ENCODE measurements at places on chromosomes 12 and 14.

- H3K4me3 ChIP-seq, result no peak overlapping the region
- no peak for DNase-seq
- no peaks in the 10 kb centered on the region for H3K27me3 ChIP-seq
- H3K27ac ChIP-seq, result no peak overlapping the region
Observed at GRCh38 chr12:44960423-44960822, 84.3 kb upstream of the NELL2 start.

DNA sequence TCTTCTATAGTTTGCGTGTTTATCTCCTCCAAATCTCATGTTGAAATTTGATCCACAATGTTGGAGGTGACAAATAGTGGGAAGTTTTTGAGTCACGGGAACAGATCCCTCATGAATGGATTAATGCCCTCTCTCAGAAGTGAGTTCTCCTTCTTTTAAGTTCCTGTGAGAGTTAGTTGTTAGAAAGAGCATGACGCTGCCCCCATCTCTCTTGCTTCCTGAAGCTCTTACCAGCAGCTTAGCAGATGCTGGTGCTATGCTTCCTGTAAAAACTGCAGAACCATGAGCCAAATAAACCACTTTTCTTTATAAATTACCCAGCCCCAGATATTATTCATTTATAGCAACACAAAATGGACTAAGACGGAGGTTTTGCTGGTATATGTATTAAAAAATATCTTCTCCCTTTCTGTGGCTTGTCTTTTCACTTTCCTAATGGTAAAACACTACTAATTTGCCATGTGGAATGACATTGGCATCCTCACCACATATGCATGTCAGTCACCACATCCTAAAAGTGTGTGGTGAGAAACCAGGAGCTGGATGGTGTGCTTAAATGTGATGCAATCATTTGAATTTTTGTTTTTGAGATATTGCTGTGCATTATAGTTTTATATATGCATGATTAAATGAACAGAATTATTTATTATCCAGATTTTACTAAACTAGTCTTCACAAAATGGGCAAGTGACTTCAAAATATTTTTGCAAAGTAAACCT, 449.3 kb downstream of the ADAMTS20 start:
- H3K36me3 ChIP-seq, result no peaks in the 10 kb centered on the region
- DNase-seq, result no peak
- H3K4me1 ChIP-seq, result peaks cover 9% of the 10 kb centered on the region
- H3K4me3 ChIP-seq, result no peak overlapping the region
- no peaks in the 10 kb centered on the region for H3K27me3 ChIP-seq

DNA sequence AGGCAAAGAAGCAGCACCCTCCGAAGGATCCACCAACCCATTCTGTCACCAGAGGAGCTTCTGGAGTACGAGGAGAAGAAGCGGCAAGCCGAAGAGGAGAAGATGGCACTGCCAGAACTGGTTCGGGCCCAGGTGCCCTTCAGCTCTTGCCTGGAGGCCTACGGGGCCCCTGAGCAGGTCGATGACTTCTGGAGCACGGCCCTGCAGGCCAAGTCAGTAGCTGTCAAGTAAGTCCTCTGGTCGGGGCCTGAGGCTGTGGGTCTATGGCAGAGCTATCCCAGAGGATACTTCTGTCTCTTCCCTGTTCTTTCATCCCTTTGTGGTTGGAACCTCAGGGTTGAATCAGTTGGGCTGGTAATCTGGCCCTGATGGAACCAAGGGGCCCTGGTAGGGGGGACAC, 5.9 kb upstream of the TPI1 start:
- H3K27ac ChIP-seq, result no peak overlapping the region
- DNase-seq, result no peak
- peaks cover 5% of the 10 kb centered on the region for H3K27me3 ChIP-seq
- H3K4me1 ChIP-seq, result peaks cover 2% of the 10 kb centered on the region

DNA sequence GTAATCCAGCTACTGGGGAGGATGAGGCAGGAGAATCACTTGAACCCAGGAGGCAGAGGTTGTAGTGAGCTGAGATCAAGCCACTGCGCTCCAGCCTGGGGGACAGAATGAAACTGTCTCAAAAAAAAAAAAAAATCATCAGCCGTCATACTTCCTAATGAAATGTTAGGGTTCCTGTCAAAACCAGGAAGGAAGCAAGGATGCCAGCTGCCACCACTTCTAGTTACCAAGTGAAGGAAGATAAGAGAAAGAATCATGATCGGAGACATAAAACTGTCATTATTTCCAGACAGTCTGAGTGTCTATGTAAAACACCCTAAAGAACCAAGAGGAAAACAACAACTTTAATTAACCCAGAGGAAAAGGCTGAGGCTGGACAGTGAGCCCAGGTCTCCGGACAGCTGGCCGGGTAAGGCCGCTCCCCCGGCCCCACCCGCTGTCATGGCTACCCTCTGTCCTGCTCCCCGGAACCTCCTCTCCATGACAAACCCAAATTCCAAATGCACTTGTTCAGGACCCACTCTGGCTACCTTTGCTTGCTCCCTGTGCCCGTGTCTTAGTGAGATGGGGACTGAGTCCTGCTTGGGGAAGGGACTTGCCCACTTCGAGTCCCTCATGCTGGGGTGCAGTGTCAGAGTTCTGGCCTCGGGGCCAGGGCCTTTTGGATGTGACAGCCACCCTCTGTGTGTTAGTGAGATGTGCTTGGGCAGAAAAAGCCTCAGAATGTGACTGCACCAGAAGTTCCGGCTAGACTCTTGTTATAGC, 29.0 kb downstream of the SLC6A12 start:
- peaks cover 14% of the 10 kb centered on the region for H3K27me3 ChIP-seq
- no peak for DNase-seq
- H3K4me3 ChIP-seq, result no peak overlapping the region
- peak overlapping the region; percentile 60 for H3K27ac ChIP-seq
- peaks cover 33% of the 10 kb centered on the region for H3K4me1 ChIP-seq

- no peak overlapping the region for H3K27ac ChIP-seq
- H3K36me3 ChIP-seq, result no peaks in the 10 kb centered on the region
- H3K27me3 ChIP-seq, result no peaks in the 10 kb centered on the region
- H3K4me1 ChIP-seq, result no peaks in the 10 kb centered on the region
- DNase-seq, result no peak
- no peak overlapping the region for H3K4me3 ChIP-seq
Observed at GRCh38 chr14:31118892-31119291, 88.7 kb downstream of the HECTD1 start.

DNA sequence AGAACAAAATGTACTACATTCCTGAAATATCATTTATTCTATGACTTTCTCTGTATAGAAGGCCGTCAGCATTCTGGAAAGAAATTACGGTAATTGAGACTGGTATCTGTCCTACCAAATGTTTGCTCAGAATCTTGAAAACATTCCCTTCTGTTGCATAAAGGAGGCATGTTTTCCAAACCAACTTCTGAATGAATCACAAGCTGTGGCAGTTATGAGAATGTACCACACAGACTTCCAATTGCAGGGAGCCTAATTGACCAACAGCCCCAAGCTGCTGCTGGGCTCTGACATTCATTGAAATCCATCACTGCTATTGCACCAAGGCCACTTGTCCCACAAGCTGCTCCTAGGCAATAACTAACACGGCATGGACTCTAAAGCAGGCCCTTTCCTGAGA, 185.3 kb upstream of the CCDC196 start:
- DNase-seq, result no peak
- no peaks in the 10 kb centered on the region for H3K4me1 ChIP-seq
- no peak overlapping the region for H3K4me3 ChIP-seq
- H3K27ac ChIP-seq, result no peak overlapping the region
- H3K36me3 ChIP-seq, result peaks cover 4% of the 10 kb centered on the region

Data from glutamatergic neuron (in vitro differentiated cells).